ENCODE measurements at places on chromosomes 7 and 10.

DNA sequence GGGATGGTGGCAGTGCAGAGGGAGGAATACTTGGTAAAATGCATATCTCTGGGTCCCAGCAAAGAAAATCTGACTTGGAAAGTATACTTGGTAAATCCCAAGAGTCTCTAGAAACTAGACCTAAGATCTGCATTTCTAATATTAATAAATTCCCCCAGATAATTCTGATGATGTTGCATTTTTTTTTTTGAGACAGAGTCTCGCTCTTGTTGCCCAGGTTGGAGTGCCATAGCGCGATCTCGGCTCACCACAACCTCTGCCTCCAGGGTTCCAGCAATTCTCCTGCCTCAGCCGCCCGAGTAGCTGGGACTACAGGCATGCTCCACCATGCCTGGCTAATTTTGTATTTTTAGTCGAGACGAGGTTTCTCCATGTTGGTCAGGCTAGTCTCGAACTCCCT lies 97.9 kb upstream of the ANK3 start:
- no peak for DNase-seq

DNA sequence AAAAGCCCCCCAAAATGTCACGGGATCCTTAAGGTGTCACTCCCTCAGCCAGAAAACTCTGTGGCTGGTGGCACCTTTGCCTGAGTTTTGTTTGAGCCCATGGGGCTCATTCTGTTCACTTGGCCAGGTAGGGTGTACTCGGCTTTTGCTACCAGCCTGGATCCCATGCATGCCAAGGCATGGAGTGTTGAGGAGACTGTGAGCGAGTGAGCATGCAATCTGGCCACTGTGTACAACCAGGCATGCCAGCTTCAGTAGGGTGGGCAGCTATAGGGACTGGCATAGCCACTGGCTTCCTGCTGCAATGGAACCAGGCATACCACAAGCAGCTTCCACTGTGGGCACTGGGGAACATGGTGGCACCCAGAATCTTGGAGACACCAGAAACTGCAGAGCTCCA lies 436.0 kb upstream of the GRM3 start:
- DNase-seq: no peak

DNA sequence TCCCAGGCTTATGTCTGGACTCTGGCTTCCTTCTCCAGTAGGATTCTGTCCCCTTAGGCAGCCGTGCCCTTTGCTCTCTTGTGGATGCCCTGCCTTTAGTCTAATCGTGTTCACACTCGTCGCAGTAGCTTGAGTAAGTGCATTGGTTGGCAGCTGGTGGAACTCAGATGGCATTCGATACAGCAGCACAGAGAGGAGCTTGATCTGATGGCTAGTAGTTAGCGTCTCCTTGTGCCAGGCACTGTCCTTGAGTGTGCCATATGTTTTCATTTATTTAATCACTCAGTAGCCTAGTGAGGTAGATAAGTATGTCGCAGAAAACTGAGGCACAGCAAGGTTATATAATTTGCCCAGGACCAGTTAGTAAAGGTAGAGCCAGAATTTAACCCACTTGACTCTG lies 18.2 kb upstream of the PARP12 start:
- DNase-seq: no peak

- DNase-seq: no peak
These were observed 114.6 kb downstream of the EPC1 start for GRCh38 chr10:32232378-32232777.

- DNase-seq: no peak
These were observed 928.7 kb downstream of the IPMK start for GRCh38 chr10:57338823-57339558.

GRCh38 chr7:88347090-88347489 lies 40.4 kb upstream of the STEAP4 start:
- no peak for DNase-seq

- DNase-seq: no peak
These were observed 231.2 kb downstream of the PLXNA4 start for GRCh38 chr7:132345030-132345429.

GRCh38 chr7:4726566-4726965 lies 44.5 kb downstream of the FOXK1 start:
- DNase-seq: no peak

DNA sequence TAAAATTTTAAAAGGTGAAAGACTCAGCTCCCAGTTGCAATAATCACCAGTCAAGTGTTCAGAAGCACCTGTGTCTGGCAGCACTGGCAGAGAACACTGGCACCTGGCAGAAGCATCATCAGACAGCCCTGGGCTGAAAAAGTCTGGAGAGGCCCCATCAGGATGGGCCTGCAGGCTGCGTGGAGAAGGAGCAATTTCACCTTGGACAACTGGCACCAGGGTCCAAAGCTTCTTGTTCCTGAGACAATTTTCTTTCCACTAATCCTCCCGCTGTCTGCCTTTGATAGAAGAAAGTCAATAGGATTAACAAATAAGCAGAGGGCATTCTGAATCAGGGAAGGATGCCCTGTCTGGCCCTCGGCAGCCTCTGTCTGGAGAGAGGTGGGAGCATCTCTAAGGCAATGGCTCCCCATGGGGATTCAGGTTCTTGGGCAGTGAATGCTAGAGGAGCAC lies 6.5 kb downstream of the COBL start:
- no peak for DNase-seq

- no peak for DNase-seq
These were observed 90.9 kb downstream of the NEURL1 start for GRCh38 chr10:103584216-103585010.

GRCh38 chr7:5624386-5625365 lies 156.8 kb downstream of the RNF216 start:
- DNase-seq: no peak

GRCh38 chr7:139696552-139696951 lies 81.2 kb downstream of the HIPK2 start:
- DNase-seq: no peak

DNA sequence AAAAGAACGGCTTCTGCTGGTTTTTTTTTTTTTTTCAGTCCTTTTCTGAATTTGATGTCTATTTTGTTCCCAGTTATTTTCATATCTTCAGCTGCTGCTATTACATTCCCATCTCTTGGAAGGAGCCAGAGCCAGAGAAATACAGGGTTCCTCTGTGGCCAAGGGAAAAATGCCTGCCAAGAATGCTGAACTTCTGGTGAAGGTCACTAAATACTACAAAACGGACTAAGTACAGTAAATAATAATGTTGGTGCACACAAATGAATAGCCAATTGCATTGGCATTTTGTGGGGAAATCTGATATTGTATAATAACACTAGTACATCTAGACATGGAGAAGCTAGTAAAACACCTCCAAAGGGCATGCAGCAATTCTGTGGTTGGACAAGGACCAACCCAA lies 56.3 kb upstream of the ZEB1 start:
- DNase-seq: no peak

GRCh38 chr10:22682237-22683139 lies 31.9 kb downstream of the PIP4K2A start:
- no peak for DNase-seq

- no peak for DNase-seq
These were observed 49.9 kb upstream of the VOPP1 start for GRCh38 chr7:55622241-55622640.

- DNase-seq: no peak
These were observed 103.0 kb downstream of the CTBP2 start for GRCh38 chr10:125057158-125058001.

DNA sequence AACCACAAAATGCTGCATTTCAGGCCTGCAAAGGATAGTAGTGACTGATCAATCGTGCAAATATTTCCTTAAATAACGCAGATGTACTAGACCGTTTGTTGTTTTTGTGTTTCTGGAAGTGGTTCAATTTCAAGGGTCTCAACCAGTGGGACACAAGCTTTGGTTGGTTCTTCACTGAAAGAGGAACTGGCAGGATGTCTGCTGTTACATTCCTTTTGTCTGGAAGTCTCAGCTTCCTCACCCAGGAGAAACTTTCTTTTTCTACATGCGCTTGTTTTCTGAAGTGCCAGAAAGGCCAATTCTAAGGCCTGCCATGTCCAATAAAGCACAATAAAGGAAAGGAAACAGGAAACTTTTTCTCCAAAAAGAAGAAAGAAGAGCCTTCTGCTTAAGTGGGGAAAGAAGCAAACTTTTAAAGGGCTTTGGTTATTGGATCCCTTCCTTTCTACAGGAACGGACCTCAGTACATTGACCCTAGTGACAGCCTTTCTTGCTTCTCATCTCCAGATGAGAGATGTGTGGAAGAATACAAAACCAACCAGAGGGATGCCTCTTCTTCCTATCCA lies 4.1 kb downstream of the DKK1 start:
- no peak for DNase-seq

- no peak for DNase-seq
These were observed 27.9 kb downstream of the KAZALD1 start for GRCh38 chr10:101089520-101090299.

- DNase-seq: no peak
These were observed 105.0 kb upstream of the LANCL2 start for GRCh38 chr7:55260171-55260570.

- no peak for DNase-seq
These were observed 17.4 kb downstream of the HBP1 start for GRCh38 chr7:107186240-107186639.

GRCh38 chr10:43296320-43296719 lies 29.5 kb upstream of the RASGEF1A start:
- DNase-seq: no peak

DNA sequence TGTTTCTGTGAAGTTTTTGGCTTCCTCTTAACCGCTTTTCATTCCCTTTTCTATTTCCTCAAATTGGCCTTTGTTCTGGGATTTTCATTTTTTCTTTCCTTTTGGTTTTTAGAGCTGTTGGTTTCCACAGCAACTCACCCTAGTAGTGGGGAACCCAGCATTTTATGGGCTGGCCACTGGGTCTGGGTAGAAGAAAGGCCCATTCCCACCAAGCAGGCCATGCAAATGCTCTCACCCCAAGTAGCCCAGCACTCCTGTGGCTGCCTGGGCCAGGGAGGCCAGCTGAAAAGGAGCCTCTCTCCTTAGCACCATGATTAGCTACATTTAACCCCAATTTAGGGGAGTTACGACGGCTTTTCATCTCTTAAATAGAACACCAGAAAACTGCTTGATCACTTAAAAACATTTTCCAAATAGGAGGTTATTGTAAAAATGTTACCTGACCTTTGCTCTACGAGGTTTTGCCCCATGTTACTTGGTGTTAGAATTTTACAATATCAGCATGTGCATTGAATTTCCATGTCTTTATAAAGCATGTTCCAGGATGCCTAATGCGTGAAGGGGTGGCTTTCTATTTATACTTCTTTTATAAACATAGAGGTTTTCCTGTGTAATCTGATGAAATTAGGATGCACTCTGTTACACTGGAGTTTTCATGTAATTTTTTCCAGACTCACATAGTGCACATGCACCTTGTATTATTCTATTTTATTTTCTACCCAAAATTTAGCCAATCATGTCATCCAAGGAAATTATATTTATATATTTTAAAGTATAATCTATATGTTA lies 75.4 kb downstream of the FAM171A1 start:
- DNase-seq: no peak

- no peak for DNase-seq
These were observed 14.5 kb upstream of the HOXA13 start for GRCh38 chr7:27214239-27214950.

DNA sequence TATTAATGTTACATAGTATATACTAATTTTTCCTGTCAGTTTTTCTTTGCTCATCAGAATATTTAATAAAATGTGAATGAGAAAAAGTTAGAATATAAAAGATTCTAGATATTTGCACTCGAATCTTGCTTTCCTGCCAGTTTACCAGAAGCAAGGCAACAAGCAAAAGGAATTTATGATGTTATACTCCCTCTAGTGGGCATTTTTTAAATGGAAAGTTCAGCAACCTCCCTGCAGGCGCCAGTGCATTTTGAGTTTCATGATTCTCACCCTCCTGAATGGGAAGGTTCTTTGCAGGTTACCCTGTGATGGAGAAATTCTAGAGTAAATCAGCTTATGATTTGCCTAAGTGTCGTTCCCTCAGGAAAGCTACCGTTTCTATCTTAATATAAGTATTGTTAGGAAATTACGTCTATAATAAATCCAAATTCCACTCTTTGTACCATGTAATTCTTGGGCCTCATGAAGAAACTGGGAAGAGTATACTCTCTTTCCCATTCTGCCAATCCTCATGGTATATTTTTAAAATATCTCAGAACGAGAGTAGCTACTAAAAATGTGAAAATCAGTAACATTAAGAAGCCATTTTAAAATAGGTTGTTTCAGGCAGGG lies 350.0 kb downstream of the CRPPA start:
- peak; percentile 48 for DNase-seq

- DNase-seq: no peak
These were observed 45.3 kb upstream of the PDLIM1 start for GRCh38 chr10:95335933-95336699.

DNA sequence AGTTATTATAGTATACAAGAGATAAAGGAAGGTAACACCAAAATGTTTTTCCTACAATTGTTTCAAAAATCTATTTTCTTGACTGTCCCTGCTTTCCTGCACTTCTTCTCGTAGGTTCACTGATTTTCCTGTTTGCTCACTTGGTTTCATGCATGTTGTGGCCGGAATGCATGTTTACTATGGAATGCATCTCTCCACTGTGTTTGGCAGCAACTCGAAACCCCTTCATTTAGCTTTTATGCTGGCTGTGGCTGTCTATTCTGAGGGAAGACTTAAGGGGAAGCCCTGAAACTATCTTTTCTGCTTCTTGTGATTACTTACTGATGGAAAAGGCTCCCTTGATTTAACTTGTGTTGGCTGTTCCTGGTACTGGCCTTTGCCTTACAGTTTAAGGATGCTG lies 120.3 kb downstream of the NRG3 start:
- no peak for DNase-seq

GRCh38 chr10:63455507-63455906 lies 10.3 kb downstream of the JMJD1C start:
- DNase-seq: no peak

- DNase-seq: no peak
These were observed 249.4 kb downstream of the TCF7L2 start for GRCh38 chr10:113199459-113199858.

DNA sequence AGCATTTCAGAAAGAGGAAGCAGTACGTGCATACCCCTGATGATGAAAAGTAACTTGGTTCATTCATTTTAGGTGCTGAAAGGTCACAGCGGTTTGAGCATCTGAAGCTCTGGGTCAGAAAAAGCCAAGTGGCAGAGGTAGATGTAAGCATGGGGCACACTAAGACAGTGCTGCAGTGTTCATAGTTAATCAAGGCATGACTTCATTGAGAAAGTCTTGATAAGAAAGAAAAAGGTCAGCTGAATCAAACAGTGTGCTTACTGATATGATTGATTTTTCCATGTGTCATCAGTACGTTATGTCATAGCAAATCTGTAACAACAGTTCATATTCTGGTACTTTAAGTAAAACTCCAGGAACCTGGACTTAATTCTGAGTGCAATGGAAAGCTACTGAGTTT lies 107.7 kb upstream of the PCLO start:
- DNase-seq: no peak

DNA sequence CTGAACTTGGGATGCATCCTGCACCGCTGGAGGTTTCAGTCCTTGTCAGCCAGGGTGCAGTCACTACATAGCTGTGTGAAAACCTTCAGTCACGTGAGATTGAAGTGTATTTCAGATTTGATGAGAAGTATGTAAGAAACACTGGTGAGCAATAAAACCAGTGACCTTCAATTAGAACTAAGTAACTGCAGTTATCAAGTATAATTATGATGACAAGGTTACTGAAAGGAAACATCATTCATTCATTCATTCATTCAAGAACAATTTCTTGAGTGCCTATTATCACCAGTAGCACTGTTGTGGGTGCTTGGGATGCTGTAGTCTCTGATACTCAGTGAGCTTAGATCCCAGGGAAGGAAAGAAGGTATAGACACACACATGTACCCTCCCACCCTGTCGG lies 33.6 kb downstream of the RHEB start:
- DNase-seq: no peak

GRCh38 chr10:69459101-69459790 lies 8.0 kb downstream of the TSPAN15 start:
- DNase-seq: no peak

All from NCI-H774 (cell line).